ENCODE measurements at places on chromosomes 12 and 14.

GRCh38 chr12:103956509-103957027 lies 9.1 kb upstream of the TDG start:
- no peak for DNase-seq

- DNase-seq, result no peak
Observed at GRCh38 chr14:44297437-44297836, 209.6 kb downstream of the FSCB start.

DNA sequence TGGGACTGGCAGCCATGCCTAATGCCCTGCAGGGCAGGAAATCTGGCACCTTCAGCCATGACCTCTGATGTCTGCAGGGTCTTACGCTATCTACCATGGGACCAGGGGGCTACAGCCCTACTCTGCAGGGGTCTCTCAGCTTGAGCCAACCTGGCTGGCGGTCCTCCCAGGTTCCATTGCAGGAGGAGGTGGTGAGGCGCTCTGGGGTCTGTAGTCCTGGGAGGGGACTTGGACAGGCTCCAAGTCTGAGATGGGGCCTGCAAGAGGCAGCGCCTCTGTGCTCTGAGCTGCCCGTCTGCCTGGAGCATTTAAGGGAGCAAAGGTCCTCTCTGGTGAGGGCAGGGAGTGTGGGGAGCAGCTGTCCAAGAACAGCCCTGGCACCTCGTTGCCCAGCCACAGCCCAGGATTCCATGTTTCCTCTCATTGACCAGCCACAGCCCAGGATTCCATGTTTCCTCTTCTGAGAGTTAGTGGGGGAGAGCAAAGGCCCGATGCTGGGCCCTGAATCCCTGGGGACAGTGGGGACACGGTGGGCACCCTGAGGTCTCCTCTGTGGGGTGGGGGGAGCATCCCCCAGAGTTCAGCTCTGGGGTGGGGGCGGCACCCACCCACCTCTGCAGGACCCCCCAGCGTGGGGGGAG lies 655 bp downstream of the PLD4 start:
- DNase-seq, result no peak

- DNase-seq, result no peak
Observed at GRCh38 chr14:22221508-22221907, 367.5 kb downstream of the DAD1 start.

DNA sequence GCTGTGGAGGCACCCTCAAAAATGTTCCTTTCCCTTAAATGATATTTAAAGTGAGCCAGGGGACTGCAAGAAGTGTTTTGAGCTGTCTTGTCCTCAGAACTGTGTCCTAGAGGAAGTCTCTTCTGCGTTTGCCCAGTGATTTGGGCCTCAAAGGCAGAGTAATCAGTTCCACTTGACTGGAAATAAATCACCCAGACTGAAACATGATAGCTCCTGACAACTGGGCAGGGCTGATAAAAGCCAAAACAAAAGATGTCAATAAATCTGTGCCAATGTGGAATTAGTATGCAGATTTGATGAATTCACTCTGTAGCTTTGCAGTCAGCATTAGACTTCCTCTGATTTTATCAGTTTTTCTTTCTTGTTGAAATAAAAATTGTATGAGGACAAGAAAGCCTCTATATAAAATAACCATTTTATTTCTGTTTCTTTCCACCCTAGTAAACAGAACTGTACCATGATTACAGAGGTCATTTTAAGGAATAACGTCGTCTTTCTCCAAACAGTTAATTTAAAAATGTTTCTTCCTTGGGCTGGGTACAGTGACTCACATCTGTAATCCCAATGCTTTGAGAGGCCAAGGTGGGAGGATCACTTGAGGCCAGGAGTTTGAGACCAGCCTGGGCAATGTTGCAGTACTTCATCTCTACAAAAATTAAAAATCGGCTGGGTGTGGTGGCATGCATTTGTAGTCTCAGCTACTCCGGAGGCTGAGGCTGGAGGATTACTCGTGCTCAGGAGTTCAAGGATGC lies 180.8 kb downstream of the ERC1 start:
- DNase-seq, result no peak

Data from activated CD4-positive, CD25-positive, alpha-beta regulatory T cell (primary cell).